ENCODE measurements at places on chromosomes 16 and 17. TPM values are rescaled to one million over a fixed set of nuclear protein-coding genes. Genes with fewer than 3 reads are reported as not detected.

ANKFN1 gene
- polyA plus RNA-seq: not detected

GRCh38 chr17:46011711-46012505 lies 12.9 kb downstream of the STH start:
- H3K27me3 ChIP-seq: no peaks in the 10 kb centered on the region
- H3K4me1 ChIP-seq: no peaks in the 10 kb centered on the region
- no peak overlapping the region for H3K4me3 ChIP-seq
- H3K36me3 ChIP-seq: no peaks in the 10 kb centered on the region
- DNase-seq: no peak
- H3K27ac ChIP-seq: no peak overlapping the region

DNA sequence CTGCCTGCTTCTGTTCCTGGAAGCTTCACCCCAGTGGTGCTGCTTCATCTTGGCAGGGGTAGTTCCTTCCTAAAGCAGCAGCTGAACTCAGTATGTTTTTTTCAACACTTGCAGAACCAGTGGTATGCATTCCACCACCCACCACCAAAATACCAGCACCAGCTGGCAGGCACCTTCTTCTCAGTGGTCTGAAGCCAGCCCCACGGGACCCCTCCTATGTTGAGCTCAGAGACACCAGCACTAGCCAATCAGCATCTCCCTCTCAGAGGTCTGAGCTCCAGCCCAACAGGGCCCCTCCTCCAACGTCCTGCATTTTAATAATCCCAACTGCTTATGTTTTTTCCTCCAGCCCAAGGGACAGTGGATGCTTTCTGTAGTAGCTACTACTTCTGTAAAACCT lies 299.6 kb upstream of the CCL2 start:
- no peaks in the 10 kb centered on the region for H3K36me3 ChIP-seq
- H3K27ac ChIP-seq: no peak overlapping the region
- H3K4me1 ChIP-seq: no peaks in the 10 kb centered on the region
- H3K4me3 ChIP-seq: no peak overlapping the region

GRCh38 chr16:57141822-57142631 lies 43.8 kb downstream of the PSME3IP1 start:
- no peak overlapping the region for H3K4me3 ChIP-seq
- H3K36me3 ChIP-seq: no peaks in the 10 kb centered on the region
- H3K27ac ChIP-seq: peak overlapping the region; percentile 63
- H3K27me3 ChIP-seq: no peaks in the 10 kb centered on the region
- DNase-seq: no peak

Data from naive thymus-derived CD4-positive, alpha-beta T cell (primary cell).